ENCODE measurements at places on chromosomes 1 and 21.
A peak's percentile ranks its signal among the peaks of the same experiment; 100 is the strongest.

DNA sequence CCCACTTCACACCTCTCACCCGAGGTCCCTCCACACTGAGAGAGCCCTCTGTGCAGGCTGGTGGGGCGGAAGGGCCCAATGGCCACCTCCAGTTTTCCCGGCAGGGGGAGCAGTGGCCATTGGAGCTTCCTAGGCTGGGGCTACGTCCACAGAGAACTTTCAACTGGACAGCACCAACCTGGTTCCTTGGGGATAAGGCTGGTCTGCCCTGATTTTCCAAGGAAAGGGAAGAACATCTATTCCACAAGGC is 20.3 kb upstream of the LAPTM5 start:
- peak; percentile 72 for DNase-seq

- DNase-seq, result peak; percentile 46
Measured at GRCh38 chr1:62175568-62176179, 19.0 kb upstream of the L1TD1 start.

DNA sequence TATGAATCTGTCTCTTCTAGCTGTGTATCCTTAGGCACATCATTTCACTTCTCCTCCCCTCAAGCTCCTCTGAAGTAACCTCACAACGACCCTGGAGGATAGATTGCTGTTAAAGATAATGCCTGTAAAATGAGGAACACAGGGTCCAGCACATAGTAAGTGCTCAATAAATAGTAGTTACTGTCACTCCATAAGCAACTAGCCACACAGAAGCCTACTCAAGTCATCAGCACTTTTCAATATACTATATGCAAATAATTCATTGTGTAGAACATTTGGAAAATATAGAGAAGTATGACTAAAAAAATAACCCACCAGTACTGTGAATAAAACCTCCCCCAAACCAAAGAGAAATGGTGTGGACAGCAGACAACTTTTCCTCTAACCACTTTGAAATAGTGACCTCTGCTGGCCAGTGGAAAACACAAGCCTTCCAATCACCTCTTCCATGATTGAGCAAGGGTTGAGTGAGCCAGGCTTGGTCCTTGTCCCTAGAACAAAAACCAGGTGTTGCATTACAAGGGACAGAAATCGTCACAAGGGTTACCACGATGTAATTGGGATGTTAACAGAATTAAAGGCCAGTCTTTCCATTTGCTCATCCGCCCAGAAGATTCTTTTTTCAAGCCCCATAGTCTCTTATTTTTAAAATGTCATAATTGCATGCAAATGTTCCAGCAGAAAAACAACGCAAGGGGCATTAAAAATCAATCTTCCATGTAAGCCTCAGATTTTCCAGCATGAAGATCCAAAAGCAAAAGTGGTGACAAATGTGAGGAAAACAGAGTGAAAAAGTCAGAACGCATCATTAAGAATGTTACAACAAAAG is 15.7 kb upstream of the GLIS1 start:
- peak; percentile 65 for DNase-seq

GRCh38 chr1:205495237-205495823 is 9.1 kb upstream of the CDK18 start:
- DNase-seq, result peak; percentile 47

DNA sequence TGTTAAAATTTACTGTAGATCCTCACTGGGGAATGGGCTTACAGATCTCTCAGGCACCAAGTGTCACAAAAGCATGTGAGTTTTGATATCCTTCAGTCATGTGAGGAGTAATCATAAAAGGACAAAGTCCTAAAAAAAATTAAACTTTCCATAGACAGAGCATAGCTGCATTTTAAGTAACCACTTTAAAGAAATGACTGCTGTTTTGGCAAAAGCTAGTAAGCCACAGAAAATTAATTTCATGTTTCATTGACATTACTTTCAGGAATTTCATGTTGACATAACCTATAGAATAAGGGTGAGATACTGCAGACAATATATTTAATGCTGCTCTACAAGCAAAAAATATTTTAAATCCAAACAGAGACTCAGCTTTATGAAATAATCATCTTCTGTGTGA is 156.3 kb downstream of the LYPLAL1 start:
- no peak for DNase-seq

GRCh38 chr1:159014003-159014571 is 4.4 kb downstream of the IFI16 start:
- DNase-seq, result no peak

- no peak for DNase-seq
Measured at GRCh38 chr1:2520206-2520605, 6.2 kb downstream of the PANK4 start.

GRCh38 chr1:219927956-219928790 is at the start of gene SLC30A10:
Gene SLC30A10, minus strand, starts transcription at chr1:219928557. Its CDS starts 117 bp downstream, at chr1:219928440.
- peak; percentile 90 for DNase-seq

GRCh38 chr1:179183857-179184256 is 45.6 kb downstream of the ABL2 start:
- no peak for DNase-seq

- DNase-seq, result no peak
Measured at GRCh38 chr1:195709821-195710220, 898.4 kb downstream of the KCNT2 start.

Data from K562 (cell line).